Bronchial epithelial cell (primary cell): ENCODE measurements at places on chromosomes 11 and 22.

- no peak for DNase-seq
Measured at GRCh38 chr22:42925598-42925997, 68.5 kb upstream of the ARFGAP3 start.

- no peak for DNase-seq
Measured at GRCh38 chr22:45240810-45241631, at the start of gene KIAA0930. TSS of gene KIAA0930 (minus strand) at chr22:45240894. CDS start at chr22:45240703, 191 bp downstream.

- DNase-seq: no peak
Measured at GRCh38 chr11:120834686-120835210, 189.2 kb upstream of the TBCEL start.

DNA sequence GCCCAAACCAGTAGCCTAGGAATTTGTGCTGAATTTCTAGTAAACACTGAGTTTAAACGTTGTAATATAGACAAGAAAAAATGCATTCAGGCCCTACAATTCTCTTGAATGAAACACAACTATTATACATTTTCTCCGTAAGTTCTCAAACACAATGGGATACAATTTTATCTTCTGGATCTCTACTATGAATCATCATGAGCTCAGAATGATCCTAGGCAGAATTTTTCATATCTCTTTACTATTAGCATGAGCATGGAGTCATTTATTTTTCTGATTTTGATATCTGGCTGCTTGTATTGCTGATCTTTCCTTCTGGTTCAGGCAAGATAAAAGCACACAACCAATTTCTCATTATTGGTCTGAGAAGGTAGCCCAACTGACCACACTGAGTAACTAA is 1123.4 kb upstream of the RAG2 start:
- DNase-seq: peak; percentile 13

- DNase-seq: peak; percentile 42
Measured at GRCh38 chr11:17063171-17064002, 14.1 kb downstream of the RPS13 start.

DNA sequence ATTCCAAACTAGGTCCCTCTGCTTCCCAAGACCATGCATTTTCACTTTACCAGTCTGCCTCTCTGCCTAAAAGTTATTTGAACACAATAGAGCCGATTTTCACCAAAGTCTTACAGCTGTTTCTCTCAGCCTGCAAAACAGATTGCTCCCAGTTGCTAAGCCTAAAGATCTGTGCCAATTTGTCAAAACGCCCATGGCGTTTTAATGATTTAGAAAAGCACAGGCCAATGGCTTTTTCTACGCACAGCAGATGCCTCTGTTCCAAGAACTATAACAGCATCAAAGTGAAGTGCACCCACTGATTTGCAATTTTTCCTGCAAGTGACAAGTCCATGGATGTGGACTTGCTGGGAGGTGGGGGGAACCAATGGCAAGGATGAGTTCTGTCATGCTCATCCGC is 173.9 kb upstream of the SYN3 start:
- no peak for DNase-seq

DNA sequence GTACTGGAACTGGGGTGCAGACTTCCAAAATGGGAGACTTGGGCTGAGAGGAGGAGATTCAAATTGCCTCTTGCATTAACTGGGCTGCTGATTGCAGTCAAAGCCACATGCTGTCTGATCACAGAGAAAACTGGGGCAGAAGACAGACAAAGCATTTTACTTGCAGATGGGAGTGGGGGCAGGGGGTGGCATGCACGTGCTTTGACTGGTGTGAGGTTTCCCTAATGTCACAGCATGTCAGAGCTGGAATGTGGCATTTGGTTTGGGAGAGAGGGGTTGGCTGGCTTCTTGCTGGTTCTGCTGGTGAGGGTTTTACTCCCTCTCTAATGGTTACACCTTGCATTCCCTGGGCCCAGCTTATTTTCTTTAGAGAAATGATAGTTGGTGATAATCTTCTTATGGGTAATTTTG is 2.9 kb downstream of the TUB start:
- no peak for DNase-seq

- no peak for DNase-seq
Measured at GRCh38 chr11:45942381-45942780, 19.9 kb downstream of the LARGE2 start.

DNA sequence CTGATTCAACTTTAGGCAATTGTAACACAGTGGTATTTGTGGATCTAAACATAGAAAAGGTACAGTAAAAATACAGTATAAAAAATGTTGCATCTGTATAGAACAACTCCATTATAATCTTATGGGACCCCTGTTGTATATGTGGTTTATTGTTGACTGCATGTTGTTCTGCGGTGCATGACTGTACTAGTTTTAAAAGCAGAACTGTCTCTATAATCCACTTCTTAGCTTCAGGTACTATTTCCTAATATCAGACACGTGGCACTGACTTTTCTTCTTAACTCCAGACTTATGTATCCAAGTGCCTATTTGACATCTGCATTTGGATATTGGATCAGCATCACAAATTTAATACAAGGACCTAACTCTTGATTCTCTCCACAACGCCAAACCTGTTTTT is 41.1 kb downstream of the PACS1 start:
- DNase-seq: no peak

- peak; percentile 19 for DNase-seq
Measured at GRCh38 chr22:17243524-17243923, 24.3 kb upstream of the ADA2 start.

- no peak for DNase-seq
Measured at GRCh38 chr22:36954251-36955014, 41.0 kb downstream of the CSF2RB start.

- peak; percentile 42 for DNase-seq
Measured at GRCh38 chr11:64148226-64148916, 17.5 kb downstream of the MACROD1 start.

- no peak for DNase-seq
Measured at GRCh38 chr11:12123799-12124198, 13.4 kb downstream of the MICAL2 start.

DNA sequence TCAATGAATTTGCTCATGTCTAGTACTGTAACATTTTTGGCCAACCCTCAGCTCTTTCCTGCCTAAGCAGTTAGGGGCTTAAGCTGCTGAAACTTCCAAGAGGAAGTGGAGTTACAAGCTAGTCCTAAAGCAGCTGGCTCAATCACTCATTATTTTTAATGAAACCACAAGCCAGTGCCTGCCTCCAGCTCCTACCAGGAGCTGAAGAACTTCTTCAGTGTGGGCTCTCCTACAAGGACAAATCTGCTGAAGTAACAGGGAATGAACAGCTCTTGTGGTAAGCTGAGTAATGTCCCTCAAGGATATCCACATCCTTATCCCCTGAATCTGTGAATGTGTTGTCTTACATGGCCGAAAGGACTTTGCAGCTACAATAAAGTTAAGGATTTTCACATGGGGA is 112.5 kb downstream of the BBOX1 start:
- no peak for DNase-seq

DNA sequence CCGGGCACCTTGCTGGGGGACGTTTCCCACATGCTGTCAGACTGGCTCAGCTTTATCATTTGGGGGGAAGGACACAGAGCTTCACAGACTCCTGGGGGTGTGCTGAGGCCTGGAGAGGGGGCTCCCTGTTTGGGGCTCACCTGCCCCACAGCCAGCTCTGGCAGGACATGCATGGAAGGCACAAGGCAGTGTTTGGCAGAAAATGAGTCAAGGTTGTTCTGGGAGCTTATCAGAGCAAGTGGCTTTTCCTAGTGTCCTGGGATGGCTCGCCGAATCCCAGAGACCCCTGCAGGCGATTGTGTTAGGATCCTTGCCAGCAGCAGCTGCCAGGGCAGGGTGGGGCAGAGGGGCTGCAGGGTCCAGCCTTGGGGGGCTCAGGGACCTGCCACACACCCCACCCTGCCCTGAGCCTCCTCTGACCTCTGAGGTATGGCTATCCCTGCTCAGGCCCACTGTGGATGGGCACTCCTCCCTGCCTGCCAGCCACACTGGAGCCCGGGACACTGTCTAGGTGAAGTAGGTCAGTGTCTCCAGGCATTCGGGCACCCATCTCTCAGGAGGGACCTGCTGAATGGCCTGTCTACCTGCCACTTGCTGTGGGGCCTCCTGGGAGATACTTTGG is 1323.0 kb downstream of the BRD1 start:
- no peak for DNase-seq

DNA sequence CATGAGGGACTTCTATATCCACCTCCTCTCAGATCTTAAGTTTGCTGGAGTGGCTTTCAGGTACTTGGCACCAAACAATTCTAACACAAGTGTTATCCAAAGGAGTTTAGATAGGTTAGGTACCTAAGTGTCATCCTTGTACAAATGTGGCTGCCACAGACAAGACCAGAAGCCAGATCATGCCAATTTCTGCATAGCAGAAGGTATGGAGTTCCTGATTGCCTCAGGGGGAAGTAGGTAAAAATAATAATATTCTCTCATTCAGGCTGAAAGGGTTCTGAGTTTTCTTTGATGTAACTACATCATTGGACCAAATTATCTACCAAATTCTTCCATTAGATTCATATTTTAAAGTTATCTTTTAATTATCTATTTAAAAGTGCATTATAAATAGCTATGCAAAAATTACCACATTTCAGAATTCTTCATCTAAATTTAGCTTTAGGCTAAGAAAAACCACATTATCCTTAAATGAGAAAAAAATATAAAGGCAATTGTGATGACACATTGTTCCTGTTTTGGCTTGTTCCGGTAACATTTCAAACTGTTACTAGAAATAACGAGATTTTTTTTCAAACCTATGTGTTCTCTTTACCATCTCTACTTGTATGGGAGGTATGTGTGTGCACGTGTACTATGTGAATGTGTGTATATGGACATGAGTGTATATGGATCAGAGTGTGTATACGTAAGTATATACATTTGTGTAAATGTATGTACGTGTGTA is 66.2 kb upstream of the POU2AF2 start:
- DNase-seq: no peak

GRCh38 chr11:104968355-104968855 is at the start of gene CASP4:
TSS of gene CASP4 (minus strand) at chr11:104968574. CDS start at chr11:104968525, 49 bp downstream.
- DNase-seq: peak; percentile 93

DNA sequence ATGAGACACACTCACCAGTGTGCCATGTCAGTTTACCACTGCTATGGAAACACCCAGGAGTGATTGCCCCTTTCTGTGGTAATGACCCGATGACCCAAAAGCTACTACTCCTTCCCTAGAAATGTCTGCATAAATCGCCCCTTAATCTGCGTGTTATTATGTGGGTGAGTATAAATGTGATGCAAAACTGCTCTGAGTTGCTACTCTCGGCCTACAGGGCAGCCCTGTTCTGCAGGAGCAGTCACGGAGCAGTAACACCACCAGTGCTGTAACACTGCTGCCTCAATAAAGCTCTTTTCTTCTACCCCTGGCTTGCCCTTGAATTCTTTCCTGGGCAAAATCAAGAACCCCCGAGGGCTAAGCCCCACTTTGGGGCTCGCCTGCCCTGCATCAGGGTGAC is 9.6 kb upstream of the LDLRAD3 start:
- DNase-seq: no peak

DNA sequence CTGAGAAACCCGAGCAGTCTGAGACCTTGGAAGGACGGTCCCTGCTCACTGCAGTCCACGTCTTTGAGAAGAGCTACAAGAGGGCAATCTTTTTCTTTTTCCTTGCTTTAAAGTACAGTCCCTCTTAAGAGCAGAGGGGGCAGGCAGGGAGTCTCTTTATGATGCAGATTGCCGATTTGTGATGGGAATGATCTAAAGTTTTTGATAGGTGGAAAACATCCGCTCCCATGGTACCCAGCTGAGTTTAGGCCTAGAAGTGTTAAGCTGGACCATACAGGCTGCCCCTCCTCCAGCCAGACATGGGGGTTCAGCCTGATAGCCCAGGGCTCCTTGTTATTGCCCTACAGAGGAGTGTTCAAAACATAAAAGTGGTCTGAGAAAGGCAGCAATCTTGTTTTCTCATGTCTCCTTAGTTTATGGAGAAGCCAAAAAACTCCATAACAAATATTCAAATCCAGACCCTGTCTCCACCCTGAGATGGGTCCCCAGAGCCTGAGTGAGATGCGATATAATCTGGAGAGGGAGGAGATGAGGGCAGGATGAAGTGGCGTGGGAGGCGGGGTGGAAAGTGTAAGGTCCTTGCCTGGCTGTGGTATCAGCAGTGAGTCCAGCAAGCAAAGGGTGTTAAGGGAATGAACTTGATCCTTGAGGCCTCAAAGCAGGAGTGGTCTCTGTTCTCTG is 135.1 kb downstream of the FDX1 start:
- DNase-seq: no peak

- DNase-seq: no peak
Measured at GRCh38 chr22:33850724-33851123, 69.6 kb downstream of the LARGE1 start.

GRCh38 chr11:92765965-92766371 is 203.5 kb upstream of the MTNR1B start:
- DNase-seq: no peak

DNA sequence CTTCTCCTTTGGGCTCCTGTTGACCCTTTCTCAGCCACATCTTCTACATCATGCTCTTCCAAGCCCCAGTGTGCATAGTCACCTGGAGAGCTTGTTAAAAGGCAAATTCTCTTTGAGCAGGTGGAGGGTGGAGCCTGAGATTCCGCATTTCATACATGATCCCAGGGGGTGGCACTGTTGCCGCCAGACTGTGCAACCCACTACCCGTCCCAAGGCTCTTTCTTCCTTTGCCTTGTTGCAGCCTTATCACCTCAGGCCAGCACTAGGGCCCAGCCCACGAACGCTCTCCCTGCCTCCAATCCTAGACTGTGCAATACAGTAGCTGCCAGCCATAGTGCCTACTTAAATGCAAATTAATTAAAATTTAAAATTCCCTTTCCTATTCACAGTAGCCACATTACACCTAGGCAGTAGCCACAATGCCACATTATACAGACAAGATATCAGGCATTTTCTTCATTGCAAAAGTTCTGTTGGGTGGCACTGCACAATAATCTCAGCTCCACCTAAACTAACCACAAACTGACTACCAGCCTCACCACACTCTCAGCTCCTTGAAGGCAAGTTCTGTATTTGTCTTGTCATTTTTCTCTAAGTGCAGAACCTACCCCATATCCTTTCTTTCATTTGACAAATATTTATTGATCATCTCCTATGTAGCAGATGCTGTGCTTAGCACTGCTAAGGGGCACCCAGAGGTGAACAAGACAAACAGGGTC is 4.6 kb upstream of the KCNJ5 start:
- DNase-seq: peak; percentile 38

- DNase-seq: no peak
Measured at GRCh38 chr11:35085531-35086165, 53.3 kb upstream of the CD44 start.

DNA sequence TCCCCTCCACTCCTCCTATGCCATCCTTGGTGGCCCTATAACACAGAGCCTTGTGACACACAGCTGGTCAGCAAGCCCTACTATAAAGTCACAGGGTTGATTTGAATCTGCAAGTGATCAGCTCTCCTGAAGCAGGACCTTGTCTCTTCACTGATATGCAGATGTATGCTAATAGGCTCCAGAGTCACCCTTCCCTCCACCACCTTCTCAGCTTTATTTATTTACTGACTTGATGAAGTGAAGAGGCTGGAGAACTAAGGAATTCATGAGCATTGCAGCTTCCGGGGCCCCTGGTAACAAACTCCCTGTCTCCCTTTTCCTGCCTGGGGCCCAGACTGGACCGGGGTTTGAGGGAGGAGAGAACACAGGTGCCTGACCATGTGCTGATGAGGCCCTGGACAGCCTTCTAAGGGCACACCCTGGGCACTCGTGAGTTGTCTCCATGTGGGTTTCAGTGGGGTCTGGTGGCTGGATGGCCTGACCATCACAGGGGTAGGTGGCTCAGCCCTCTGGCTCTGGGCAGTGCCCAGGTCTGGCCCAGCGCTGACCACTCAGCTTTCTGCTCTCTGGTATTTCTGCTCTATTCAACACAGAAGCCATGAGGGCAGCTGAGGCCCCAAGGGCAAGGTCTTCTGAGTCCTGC is 307.5 kb downstream of the NTM start:
- no peak for DNase-seq
